Astrocyte (in vitro differentiated cells and primary cell): ENCODE measurements at places on chromosomes 4 and X. TPM values are rescaled to one million over a fixed set of nuclear protein-coding genes. Genes with fewer than 3 reads are reported as not detected.

- H3K27me3 ChIP-seq = no peaks in the 10 kb centered on the region
- no peaks in the 10 kb centered on the region for H3K4me1 ChIP-seq
- H3K4me3 ChIP-seq = no peak overlapping the region
Observed at GRCh38 chr4:74982546-74983252, 49.8 kb downstream of the PARM1 start.

DNA sequence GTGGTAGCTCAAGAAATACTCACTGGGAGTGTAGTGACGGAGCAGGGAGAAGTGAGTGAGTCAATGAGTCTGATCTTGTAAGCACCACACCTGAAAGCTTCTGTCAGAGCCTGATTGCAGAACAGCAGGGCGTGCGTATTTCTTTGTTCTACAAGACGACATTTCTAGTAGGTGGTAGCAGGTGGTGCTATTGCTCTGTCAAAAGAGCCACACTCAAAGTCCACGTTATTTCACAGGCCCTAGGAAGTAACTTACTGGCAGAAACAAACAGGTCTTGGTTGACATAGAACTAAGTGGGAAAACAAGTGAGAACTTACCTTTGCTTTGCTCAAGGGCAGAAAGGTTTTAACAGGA lies 46.4 kb upstream of the SPRY1 start:
- H3K4me3 ChIP-seq = no peak overlapping the region
- no peaks in the 10 kb centered on the region for H3K36me3 ChIP-seq
- no peaks in the 10 kb centered on the region for H3K27me3 ChIP-seq

GRCh38 chrX:19720236-19720635 lies 167.2 kb downstream of the SH3KBP1 start:
- no peaks in the 10 kb centered on the region for H3K4me1 ChIP-seq
- no peak for DNase-seq
- H3K27me3 ChIP-seq = no peaks in the 10 kb centered on the region
- no peaks in the 10 kb centered on the region for H3K36me3 ChIP-seq

GRCh38 chr4:74715706-74716435 lies 78.5 kb downstream of the BTC start:
- no peaks in the 10 kb centered on the region for H3K4me1 ChIP-seq
- no peaks in the 10 kb centered on the region for H3K27me3 ChIP-seq
- H3K27ac ChIP-seq = no peak overlapping the region

GRCh38 chrX:97039363-97040029 lies 155.8 kb downstream of the RPA4 start:
- H3K27me3 ChIP-seq = no peaks in the 10 kb centered on the region
- no peak overlapping the region for H3K4me3 ChIP-seq
- DNase-seq = peak; percentile 56
- H3K4me1 ChIP-seq = no peaks in the 10 kb centered on the region

- no peaks in the 10 kb centered on the region for H3K36me3 ChIP-seq
- peaks cover 4% of the 10 kb centered on the region for H3K4me1 ChIP-seq
- no peak for DNase-seq
Observed at GRCh38 chrX:103783971-103784370, 7.3 kb downstream of the PLP1 start.

The SCOC gene
- 59.1 and 60.8 TPM in 2 replicates for total RNA-seq

The SPIN2A gene
- 1.2 TPM in 2 replicates for total RNA-seq

The IL2 gene
- total RNA-seq = not detected in 2 replicates

DNA sequence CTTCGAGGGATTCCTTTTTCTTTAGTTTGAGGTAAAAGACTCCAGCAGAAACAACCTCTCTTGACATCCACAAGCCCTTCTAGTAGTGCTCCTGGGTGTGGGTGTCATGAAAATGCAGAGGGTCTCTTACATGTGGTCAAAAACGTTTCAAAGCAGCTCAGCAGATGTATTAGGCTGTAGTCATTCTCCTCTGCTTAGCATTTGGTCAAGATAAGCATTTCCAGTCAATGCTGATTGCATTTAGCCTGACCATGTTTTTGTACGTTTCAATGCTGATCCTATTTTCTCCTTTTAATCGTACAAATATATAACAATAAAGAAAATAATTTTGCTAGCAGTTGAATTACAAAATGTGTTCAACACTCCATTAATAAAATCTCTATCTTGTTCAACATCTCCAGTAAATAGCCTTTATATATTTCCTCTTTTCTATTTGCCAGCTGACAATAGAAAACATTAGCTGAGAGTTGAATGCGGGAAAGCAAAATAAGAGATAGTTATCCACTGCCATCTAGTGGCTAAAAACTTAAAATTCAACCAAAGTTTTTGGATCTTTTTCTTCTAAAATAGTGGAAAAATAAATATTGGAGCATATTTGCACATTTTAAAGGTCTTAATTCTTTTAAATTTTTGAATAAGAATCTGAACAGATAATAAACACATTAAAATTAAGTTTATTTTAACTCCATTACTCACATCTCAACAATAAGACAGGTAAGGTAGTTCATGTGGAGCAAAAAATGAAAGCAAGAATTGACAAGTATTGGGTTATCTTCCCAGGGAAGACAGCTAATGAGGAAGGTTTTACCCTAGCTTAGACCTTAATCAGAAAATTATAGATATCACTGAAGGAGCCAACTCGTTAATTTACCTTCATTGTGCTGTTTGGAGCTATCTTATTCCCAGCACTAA lies 15.2 kb upstream of the PACRGL start:
- no peaks in the 10 kb centered on the region for H3K4me1 ChIP-seq
- no peaks in the 10 kb centered on the region for H3K36me3 ChIP-seq
- H3K27me3 ChIP-seq = peaks cover 15% of the 10 kb centered on the region
- DNase-seq = no peak
- H3K4me3 ChIP-seq = no peak overlapping the region

- no peak for DNase-seq
- H3K4me1 ChIP-seq = peaks cover 6% of the 10 kb centered on the region
- H3K36me3 ChIP-seq = no peaks in the 10 kb centered on the region
- peaks cover 74% of the 10 kb centered on the region for H3K27me3 ChIP-seq
Observed at GRCh38 chr4:173500841-173501591, 29.0 kb downstream of the HAND2 start.

The LEF1 gene
- total RNA-seq = 16.6 and 23.6 TPM in 2 replicates

- no peak overlapping the region for H3K27ac ChIP-seq
Observed at GRCh38 chr4:40840255-40840984, 90.7 kb downstream of the NSUN7 start.

- no peaks in the 10 kb centered on the region for H3K4me1 ChIP-seq
- no peaks in the 10 kb centered on the region for H3K36me3 ChIP-seq
- H3K4me3 ChIP-seq = no peak overlapping the region
- no peak for DNase-seq
Observed at GRCh38 chr4:15870079-15870478, 68.5 kb downstream of the FGFBP1 start.

- no peak for DNase-seq
- H3K27me3 ChIP-seq = no peaks in the 10 kb centered on the region
- no peak overlapping the region for H3K4me3 ChIP-seq
- peaks cover 7% of the 10 kb centered on the region for H3K4me1 ChIP-seq
Observed at GRCh38 chrX:21955403-21956189, 15.1 kb downstream of the SMS start.

- H3K27ac ChIP-seq = no peak overlapping the region
Observed at GRCh38 chrX:131330735-131331134, 41.6 kb upstream of the IGSF1 start.

The GSX2 gene
- 1.1 and 1.7 TPM in 2 replicates for total RNA-seq

GRCh38 chr4:54902271-54902670 lies 223.1 kb downstream of the KDR start:
- H3K4me3 ChIP-seq = no peak overlapping the region
- H3K27me3 ChIP-seq = no peaks in the 10 kb centered on the region
- H3K36me3 ChIP-seq = no peaks in the 10 kb centered on the region
- H3K27ac ChIP-seq = no peak overlapping the region
- H3K4me1 ChIP-seq = peaks cover 12% of the 10 kb centered on the region

DNA sequence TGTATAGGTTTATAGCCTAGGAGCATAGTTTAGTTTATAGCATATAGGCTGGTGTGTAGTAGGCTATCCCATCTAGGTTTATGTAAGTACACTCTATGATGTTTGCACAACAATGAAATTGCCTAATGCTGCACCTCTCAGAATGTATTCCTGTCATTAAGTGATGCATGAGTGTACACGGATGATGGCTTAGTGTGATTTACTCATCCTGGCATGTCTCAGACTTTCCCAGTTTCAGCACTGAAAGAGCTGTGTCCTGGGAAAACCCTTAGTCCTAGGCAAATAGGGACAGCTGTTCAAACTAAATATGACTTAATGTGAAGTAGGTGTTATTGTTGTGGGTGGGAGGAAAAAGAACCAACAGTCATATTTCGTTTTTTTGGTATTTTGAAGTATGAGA lies 264.9 kb upstream of the MAGEB18 start:
- H3K4me1 ChIP-seq = no peaks in the 10 kb centered on the region
- no peaks in the 10 kb centered on the region for H3K36me3 ChIP-seq
- H3K27me3 ChIP-seq = no peaks in the 10 kb centered on the region
- no peak overlapping the region for H3K4me3 ChIP-seq

DNA sequence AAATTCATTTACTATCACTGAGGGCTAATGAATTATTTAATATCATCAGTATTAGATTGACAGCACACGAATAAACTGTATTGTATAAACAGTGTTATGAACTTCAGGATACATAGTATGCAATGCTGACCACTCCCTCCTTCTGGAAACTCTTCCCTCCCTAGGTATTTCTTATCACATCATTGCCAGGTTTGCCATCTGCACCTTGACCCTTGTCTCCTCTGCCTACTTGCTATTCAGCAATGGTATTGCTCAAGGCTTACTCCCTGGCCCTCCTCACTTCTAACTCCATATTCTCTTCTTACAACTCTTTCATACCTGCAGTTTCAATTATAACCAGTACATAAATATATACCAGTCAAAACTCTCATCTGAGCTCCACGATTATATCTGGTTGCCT lies 38.9 kb downstream of the ATP8A1 start:
- H3K27ac ChIP-seq = no peak overlapping the region
- no peak for DNase-seq
- H3K27me3 ChIP-seq = no peaks in the 10 kb centered on the region

GRCh38 chrX:110373310-110373709 lies 14.7 kb downstream of the RTL9 start:
- H3K27me3 ChIP-seq = no peaks in the 10 kb centered on the region
- no peak overlapping the region for H3K27ac ChIP-seq
- no peaks in the 10 kb centered on the region for H3K36me3 ChIP-seq
- no peak overlapping the region for H3K4me3 ChIP-seq

DNA sequence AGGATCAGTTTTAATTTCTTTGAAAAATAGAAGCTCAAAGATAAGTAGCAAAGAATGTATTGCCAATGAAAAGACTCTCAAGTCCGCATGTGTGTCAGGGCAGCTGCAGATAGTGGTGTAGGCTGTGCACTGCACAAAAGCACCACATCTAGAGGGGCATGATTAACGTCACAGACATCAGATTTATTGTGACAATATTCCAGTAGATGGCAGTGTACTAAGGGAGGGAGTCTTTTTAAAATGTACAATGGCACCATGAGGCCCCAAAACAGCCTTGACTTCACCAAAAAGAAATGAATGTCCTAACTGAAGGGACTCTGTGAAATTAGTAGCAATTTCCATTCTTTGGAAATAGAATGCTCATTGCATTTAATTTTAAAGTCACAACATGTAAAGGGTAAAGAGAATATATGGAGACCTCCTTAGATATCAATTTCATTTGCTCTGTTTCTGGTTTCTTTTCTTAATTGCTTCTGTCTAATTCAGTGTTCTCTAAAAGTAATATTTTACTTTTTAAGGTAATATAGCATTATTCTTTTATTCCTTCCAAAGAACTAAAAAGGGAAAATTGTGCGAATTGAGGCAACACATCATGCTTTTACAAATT lies 98.4 kb downstream of the ZNF827 start:
- peak; percentile 32 for DNase-seq
- H3K4me1 ChIP-seq = peaks cover 13% of the 10 kb centered on the region
- peaks cover 9% of the 10 kb centered on the region for H3K36me3 ChIP-seq
- H3K4me3 ChIP-seq = no peak overlapping the region
- H3K27me3 ChIP-seq = no peaks in the 10 kb centered on the region

DNA sequence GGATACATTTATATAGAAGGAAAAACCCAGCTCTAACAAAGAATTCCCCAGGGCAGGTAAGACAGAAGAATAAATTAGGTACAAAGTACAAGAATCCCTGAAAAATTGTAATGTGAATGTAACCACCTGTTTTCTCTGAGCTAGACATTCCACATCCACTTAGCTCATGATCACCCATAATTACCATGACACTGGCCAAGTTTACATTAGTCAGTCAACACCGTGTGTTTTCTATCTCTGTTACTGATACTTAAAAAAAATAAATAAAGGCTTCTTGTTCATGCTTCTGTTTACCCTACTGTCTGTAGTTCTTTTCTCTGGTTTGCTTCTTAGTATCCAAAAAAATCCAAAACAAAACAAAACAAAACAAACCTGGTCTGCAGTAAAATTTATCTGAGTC lies 66.0 kb downstream of the CBLL2 start:
- H3K27ac ChIP-seq = no peak overlapping the region
- no peaks in the 10 kb centered on the region for H3K4me1 ChIP-seq
- no peak overlapping the region for H3K4me3 ChIP-seq
- H3K27me3 ChIP-seq = no peaks in the 10 kb centered on the region

The ADH7 gene
- total RNA-seq = not detected in 2 replicates

GRCh38 chr4:55075823-55076716 lies 49.3 kb downstream of the KDR start:
- peak overlapping the region; percentile 54 for H3K27ac ChIP-seq
- no peaks in the 10 kb centered on the region for H3K36me3 ChIP-seq
- peaks cover 36% of the 10 kb centered on the region for H3K4me1 ChIP-seq
- no peak overlapping the region for H3K4me3 ChIP-seq
- no peaks in the 10 kb centered on the region for H3K27me3 ChIP-seq

DNA sequence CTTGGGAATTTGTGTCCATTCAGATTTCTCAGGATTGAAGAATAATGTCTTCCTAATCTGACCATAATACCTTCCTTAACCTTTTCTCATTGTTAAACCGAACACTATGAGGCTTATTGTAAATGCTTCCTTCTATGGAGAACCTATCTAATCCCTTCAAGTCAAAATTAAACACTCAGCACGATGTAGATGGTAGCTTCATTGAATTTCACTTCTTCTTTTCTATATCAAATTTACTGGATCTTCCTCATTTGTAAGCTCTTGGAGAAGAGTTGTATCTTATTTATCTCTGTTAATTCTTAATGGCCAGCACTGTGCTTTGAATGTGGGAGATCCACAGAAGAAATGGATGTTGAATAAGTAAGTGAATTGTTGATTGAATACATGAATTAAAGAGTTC lies 109.0 kb upstream of the RAPGEF2 start:
- H3K4me3 ChIP-seq = no peak overlapping the region
- H3K27ac ChIP-seq = no peak overlapping the region
- no peaks in the 10 kb centered on the region for H3K36me3 ChIP-seq
- H3K27me3 ChIP-seq = no peaks in the 10 kb centered on the region

GRCh38 chr4:67394879-67395278 lies 150.4 kb downstream of the CENPC start:
- H3K27me3 ChIP-seq = no peaks in the 10 kb centered on the region
- no peaks in the 10 kb centered on the region for H3K4me1 ChIP-seq
- no peak overlapping the region for H3K27ac ChIP-seq
- H3K4me3 ChIP-seq = no peak overlapping the region
